Naive B cell (primary cell): ENCODE measurements at places on chromosomes 12 and 14. TPM values are rescaled to one million over a fixed set of nuclear protein-coding genes. Genes with fewer than 3 reads are reported as not detected.

NKX2-1 gene
- not detected for polyA plus RNA-seq

CCDC38 gene
- not detected for polyA plus RNA-seq

KCNK13 gene
- polyA plus RNA-seq, result not detected

POTEG gene
- polyA plus RNA-seq, result not detected

DNA sequence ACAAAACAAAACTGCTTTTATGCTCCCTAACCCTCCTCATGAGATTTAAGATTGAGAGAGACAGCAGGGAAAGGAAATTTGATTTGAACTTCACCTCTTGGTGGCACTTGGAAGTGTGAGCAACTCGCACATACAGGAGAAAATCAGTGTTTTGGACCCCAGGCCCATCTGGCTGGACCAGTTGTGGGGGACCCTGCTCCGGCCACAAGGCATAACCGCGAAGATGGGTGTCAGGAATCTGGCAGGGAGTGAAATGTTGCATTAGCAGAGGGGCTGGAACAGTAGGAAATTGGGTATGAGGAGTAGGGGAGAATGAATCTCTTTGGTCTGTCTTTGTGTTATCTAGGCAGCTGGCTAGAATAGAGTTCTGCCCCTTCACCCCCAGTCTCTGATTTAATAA, 1.2 kb downstream of the CIROP start:
- no peak overlapping the region for H3K4me3 ChIP-seq
- no peak overlapping the region for H3K27ac ChIP-seq
- H3K36me3 ChIP-seq, result no peaks in the 10 kb centered on the region
- H3K4me1 ChIP-seq, result peaks cover 10% of the 10 kb centered on the region
- no peaks in the 10 kb centered on the region for H3K27me3 ChIP-seq
- no peak for DNase-seq

DNA sequence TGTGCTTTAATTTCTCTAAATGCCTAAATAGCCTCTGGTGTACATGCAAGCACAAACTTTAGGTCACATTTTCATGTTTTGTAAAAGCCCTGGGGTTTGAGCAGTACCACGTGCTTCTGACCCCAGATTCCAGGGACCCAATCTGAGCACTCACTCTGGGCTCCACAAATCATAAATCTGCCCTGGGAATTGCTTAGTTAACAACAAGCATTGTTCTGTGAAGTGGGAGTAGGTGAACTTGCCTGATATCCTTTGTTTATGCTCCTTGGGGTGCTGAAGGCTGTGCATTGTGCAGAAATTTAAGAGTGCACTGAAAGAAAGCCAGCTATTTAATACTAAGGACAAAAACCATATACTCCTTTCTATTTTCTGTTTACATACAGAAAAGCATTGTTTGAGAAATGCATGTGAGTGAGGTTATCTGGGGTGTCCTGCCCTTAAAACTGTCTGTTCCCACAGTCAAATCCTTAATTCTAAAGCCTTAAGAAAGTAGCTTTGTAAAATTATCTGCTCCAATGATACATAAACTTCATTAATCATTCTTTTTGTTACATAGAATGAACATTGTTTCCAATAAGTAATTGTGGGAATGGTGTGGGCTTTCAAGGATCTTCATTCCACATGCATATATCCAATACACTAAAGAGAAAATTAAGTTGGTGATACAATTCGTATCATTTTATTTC, 258.6 kb upstream of the NPAS3 start:
- no peak overlapping the region for H3K4me3 ChIP-seq
- H3K4me1 ChIP-seq, result peaks cover 10% of the 10 kb centered on the region
- no peak overlapping the region for H3K27ac ChIP-seq
- DNase-seq, result no peak
